OCI-LY7 (cell line): ENCODE measurements at places on chromosomes 1 and 21. TPM values are rescaled to one million over a fixed set of nuclear protein-coding genes. Genes with fewer than 3 reads are reported as not detected.
A peak's percentile ranks its signal among the peaks of the same experiment; 100 is the strongest.

TMOD4 gene
- 1.4 and 2.4 TPM in 2 replicates for total RNA-seq

NFIA gene
- total RNA-seq, result 16.4 and 18.8 TPM in 2 replicates

PRAMEF2 gene
- not detected in 2 replicates for total RNA-seq

BCL10 gene
- 29.0 and 32.5 TPM in 2 replicates for total RNA-seq

THEM4 gene
- 21.5 and 23.3 TPM in 2 replicates for total RNA-seq

TRIM58 gene
- total RNA-seq, result not detected in 2 replicates

UROD gene
- 61.6 and 64.4 TPM in 2 replicates for total RNA-seq

DNA sequence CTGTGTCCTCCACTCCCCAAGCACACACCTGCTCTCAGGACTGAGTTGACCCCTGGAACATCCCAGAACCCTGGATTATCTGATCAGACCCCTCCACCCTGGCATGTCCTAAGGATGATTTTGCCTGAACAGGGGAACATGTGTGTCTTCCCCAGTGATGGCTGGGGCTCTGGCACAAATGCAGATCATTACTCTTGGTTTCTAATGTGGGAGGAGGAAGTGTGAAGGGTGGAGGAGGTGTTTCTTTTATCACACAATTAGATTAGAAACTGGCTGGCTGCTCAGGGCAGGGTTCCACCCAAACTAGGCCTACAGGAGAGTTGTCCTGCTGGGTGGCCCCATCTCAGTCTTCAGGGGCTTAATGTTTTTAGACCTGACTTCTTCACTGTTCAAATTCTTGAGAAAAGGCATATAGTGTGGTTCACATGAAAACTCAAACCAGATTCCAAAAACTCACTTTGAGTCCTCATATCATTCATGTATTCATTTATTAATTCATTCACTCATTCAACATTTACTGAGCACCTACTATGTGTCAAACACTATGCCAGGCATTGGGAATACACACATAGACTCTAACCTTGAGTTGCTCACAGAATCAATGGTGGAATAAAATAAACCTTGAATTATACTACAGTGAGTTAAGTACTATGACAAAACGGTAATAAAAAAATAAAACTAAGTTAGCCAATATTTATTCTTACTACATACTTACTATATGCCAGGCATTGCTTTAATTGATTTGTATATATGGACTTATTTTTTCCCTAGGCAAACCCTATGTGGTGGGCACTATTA lies 221.8 kb upstream of the JUN start:
- DNase-seq, result no peak

GRCh38 chr1:234605399-234605982 lies 4.5 kb downstream of the IRF2BP2 start:
- no peak for DNase-seq

DNA sequence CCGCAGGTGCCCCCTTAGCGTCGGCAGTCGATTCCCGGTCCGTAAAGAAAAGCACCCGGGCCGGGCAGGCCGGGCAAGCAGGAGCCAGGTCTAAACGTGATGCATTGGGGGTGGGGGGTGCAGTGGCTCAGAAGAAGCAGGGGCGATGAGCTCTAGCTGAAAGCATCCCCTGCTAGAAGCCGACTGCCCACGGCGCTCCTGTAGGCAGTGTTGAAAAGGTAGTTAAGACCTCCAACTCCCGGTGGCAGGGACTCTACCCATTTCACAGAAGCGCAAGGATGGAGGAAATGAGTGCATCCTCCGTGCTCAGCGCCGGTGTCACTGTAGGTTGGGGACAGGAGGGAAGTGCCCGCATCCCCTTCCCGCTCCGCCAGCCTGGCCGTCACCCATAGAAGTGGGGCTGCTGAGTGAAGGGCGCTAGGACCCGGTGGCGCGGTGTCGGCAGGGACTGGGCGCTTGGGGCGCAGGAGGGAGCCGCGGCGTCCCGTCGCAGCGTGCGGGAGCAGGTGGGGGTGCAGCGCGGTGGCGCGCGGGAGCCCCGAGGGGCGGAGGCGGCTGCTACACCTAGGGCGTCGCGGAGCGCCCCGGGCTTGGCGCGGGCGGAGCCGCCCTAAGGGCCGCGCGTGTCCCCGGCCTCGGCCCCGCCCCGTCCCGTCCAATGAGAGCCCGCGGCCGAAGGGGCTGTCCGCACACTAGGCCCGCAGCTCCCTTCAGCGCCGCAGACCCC lies at the start of gene WNT2B:
TSS of gene WNT2B (plus strand) at position 688 of the 727 bp plus-strand sequence. CDS start 298 bp downstream, outside the sequence.
- DNase-seq, result peak; percentile 55

DNA sequence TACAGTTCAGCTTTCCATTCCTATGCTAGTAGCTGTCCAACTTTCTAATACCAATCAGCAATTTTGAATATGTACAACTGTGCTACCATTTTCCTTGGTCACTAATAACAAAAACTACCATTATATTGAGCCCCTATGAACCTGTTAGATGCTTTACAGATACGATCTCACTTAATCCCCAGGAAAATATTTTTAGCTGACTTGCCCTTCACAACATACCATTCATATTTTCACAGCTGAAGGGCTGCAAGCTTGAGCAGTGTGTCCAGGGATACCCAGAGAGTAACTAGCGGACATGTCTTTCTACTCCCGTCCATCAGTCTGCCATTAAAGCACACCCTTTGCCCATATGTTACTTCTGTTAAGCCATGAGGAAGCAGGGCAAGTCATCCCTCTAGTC lies 140.5 kb downstream of the SPATA46 start:
- DNase-seq, result no peak

- no peak for DNase-seq
Measured at GRCh38 chr1:65751961-65752360, 40.7 kb upstream of the PDE4B start.

DNA sequence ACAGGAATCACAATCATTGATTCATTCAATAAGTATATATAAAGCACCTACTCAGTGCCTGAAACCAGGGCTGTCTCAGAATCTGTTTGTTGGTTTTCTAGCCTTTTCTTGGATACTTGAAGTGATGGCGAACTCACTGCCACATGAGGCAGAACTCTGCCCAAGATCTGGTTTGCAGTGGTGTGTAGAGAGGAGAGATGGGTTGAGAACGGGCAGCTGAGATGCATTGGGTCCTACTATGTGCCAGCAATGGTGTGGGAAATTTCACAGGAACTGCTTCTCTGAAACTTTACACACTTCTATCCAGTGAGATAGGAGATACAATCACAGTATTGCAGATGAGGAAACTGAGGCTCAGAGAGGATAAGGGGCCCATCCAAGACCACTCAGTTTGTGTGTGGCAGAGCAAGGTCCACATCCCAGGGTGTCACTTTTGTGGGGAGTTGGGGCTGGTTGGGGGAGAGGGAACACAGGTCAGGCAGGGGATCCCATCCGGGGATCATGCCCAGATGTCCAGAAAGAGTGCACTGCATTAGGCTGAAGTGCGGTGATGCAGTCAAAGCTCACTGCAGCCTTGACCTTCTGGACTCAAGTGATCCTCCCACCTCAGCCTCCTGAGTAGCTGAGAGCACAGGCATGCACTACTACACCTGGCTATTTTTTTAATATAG lies 83.7 kb upstream of the IFFO2 start:
- DNase-seq, result no peak

- peak; percentile 53 for DNase-seq
Measured at GRCh38 chr1:77175230-77175844, 43.9 kb downstream of the PIGK start.

GRCh38 chr1:208601561-208601960 lies 357.4 kb upstream of the PLXNA2 start:
- no peak for DNase-seq

GRCh38 chr1:41479000-41479807 lies 5.3 kb downstream of the EDN2 start:
- no peak for DNase-seq

DNA sequence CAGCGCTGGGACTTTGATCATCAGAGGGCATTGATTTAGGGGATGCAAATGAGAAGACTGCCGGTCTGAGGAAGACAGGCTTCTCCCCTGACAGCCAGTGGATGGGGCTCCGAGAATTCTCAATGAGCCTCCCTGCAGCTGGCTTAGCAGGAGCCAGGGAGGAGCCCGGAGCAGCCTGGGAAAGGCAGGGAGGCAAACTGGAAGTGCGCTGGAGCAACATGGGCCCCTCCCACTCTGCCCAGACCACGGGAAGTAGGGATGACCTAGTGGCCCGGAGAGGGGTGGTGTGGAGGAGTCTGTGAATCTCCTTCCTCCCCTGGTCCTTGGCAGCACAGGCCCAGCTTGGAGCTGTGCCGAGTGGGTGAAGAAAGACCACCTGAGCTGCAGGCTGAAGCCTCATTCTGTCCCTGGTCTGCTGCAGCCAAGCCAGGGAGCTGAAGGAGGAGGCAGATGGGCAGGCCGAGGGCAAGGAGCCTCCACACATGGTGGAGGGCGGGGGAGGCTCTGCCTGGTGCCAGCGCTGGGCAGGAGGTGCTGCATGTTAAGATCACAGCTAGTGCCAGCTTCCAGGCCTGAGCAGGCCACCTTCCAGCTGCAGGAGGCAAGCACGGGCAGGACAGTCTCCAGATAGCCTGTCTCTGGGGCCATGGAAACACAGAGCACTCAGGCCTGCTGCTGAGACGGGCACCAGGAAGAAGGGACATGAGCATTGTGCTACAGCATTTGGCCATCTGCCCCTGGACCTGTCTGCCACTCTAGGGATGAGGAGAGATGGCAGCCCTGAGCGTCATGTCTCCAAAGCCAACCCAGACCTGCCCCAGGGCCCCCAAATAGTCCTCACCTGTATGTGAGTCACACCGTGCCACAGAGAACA lies 12.2 kb upstream of the CLSTN1 start:
- no peak for DNase-seq

DNA sequence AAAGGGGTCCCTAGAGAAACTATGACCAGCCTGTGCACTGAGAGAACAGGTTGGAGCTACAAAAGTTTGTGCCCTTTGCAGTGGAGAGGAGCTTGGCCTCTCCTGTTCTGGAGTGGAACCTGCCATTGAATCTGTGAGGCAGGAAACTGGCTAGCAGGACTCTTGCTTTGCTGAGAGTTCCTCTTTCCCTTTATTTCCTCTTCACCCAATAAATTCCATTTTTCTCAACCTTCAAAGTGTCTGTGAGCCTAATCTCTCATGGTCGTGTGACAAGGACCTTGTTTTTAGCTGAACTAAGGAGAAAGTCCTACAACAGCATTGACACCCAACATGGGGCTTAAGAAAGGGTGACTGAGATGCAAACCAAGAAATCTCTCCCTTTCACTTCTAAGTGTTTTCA lies 42.7 kb upstream of the FASLG start:
- no peak for DNase-seq

DNA sequence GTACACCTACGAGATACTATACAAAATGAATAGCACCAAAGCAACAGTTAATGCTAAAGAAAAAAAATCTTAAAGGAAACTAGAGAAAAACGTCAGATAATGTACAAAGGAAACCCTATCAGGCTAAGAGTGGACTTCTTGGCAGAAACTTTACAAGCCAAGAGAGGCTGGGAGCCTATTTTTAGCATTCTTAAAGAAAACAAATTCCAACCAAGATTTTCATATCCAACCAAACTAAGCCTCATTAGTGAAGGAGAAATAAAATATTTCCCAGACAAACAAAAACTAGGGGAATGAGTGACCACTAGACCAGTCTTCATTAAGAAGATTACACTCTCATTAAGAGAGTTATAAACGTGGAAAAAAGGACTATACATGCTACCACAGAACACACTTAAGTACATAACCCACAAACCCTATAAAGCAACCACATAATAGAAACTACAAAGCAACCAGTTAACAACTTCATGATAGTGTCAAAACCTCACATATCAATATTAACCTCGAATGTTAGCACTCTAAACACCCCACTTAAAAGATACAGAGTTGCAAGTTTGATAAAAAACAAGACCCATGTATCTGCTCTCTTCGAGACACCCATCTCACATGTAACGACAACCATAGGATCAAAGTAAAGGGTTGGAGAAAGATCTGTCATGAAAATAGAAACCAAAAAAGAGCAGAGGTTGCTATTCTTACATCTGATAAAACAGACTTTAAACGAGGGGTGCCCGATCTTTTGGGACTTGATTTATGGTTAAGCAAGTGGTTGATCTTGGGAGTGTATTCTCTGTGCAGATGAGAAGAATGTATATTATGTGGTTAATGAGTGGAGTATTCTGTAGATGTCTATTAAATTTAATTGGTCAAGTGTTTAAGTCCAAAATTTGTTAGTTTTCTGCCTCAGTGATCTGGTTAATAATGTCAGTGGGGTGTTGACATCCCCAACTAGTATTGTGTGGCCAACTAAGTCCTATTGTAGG lies 1301.4 kb downstream of the PLA2G4A start:
- no peak for DNase-seq

DNA sequence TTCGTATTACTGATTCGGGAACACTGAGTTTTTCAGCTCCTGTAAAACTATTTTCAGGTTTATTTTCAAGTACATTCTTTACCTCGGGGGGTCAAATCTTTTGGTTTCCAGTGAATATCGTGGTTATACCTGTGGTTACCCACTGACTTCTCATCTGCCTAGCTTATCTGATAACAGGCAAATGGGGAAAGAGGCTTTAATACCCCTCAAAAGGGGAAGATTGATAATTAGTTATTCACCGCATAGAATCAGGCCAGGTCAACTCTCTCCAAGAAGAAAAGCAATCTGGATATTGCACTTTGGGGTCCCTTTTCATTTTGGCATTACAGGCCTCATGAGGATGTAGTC lies 23.0 kb downstream of the RUNX1 start:
- DNase-seq, result no peak

GRCh38 chr1:54571326-54571725 lies 23.3 kb downstream of the ACOT11 start:
- no peak for DNase-seq

DNA sequence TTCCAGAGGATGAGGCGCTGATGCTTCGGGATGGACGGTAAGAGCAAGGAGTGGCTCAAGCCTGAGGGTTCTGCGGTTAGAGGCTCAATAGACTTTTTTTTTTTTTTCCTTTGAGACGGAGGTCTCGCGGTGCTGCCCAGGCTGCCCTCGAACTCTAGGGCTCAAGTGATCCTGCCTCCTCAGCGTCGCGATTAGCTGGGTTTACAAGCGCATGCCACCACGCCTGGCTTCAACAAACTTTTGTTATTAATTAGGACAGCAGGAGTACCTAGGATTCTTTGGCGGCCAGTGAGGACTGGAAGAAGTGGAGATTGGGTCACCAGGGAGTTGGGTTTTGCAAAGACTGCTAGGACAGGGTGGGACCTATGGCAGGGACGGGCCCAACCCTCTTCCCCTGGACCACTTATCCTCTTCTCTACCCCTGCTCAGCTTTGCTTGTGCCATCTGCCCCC lies 587 bp downstream of the SCNM1 start:
- peak; percentile 32 for DNase-seq

DNA sequence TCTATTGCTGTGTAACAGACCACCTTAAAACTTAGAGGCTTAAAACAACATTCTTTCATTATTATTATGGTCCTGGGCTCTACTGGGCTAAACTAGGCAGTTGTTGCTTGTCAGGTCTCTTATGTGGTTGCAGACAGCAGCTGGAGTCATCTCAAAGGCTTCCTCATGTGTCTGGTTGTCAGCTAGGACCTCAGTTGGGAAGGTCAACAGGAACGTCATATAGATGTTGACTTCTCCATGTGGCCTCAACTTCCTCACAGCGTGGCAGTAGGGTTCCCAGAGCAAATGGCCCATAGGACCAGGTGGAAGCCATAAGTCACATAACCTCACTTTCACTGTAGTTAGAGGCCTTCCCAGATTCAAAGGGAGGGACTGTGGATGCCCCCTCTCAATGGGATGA lies 15.4 kb upstream of the MEF2D start:
- DNase-seq, result no peak

- DNase-seq, result peak; percentile 82
Measured at GRCh38 chr1:11730429-11730891, 5.5 kb upstream of the AGTRAP start.
